ENCODE measurements at places on chromosomes 11 and 22.

- no peak for DNase-seq
These were observed 509.9 kb downstream of the NTM start for GRCh38 chr11:131880316-131880715.

- no peak for DNase-seq
These were observed 1.9 kb downstream of the BTG4 start for GRCh38 chr11:111510311-111510710.

DNA sequence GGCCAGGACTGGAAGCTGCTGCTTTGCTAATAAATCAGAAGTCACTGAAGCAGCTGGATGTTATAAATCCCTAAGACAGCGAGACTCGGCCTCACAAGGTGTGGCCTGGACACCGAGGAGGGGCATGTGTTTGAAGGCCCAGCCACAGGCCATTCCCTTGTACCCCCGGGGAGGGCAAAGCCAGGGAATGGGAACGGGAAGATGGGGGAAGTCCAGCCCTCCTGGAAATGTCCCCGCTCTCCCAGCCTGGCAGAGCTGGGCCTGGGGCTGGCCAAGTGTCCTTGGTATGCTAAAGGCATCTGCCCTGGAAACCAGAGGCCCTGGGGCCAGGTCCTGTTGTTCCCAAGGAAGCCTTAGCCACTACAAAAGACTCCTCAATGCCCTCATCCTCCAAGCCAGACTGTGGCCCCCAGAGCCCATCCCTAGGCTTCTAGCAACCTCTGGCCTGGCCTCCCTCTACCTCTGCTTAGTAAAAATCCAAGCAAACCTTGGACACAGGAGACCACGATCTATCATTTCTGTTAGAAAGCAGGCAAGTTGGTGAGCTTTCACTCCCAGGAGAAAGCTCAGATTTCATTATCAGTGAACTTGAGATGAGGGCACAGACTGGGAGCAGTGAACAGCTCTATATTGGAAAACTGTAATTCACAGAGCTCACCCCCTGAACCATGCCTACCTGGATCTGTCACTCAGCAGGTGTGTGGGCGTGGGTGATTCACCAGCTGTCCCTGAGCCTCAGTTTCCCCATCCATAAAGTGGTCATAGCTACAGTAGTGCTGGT, 11.0 kb downstream of the CHST1 start:
- no peak for DNase-seq

- DNase-seq = no peak
These were observed 200.4 kb downstream of the MN1 start for GRCh38 chr22:27601195-27601594.

GRCh38 chr22:24137595-24137994, 43.7 kb upstream of the SUSD2 start:
- DNase-seq = peak; percentile 62

DNA sequence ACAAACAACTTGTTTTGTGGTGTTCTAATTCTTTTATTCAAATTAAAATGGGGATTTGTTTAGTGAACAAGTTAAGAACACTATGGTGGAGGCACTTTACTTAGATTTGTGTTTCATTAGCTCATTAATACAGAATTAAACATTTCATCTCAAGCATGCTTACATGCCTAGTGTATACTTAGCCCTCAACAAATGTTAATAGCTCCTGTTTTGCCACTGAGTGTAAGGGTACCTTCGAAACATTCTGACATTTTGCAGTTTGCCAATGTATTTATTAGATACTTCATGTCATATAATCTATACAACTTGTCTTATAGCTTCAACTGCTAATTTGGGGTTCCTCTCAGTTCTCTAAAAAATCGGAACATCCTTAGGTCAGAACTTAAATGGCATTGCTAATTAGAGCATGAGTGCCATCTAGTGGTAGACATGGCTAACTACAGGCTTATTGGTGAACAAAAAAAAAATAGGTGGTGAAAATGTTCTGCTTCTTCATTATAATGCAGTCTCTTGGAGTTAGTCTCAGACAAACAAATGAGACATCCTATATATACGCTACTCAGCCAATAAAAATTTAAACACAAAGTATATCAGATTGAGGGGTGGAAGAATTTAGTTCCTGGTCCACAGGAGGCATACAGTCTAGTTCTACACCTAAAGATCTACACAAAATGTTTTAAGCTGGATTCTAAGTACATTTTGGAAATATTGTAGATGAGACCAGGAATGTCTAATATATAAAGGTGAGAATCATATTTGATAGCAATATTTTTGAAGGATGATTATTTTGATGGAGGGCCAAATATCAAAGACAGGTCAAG, 4.9 kb upstream of the CNTN5 start:
- peak; percentile 27 for DNase-seq

- no peak for DNase-seq
These were observed 5.4 kb downstream of the TMEM123 start for GRCh38 chr11:102447193-102447592.

DNA sequence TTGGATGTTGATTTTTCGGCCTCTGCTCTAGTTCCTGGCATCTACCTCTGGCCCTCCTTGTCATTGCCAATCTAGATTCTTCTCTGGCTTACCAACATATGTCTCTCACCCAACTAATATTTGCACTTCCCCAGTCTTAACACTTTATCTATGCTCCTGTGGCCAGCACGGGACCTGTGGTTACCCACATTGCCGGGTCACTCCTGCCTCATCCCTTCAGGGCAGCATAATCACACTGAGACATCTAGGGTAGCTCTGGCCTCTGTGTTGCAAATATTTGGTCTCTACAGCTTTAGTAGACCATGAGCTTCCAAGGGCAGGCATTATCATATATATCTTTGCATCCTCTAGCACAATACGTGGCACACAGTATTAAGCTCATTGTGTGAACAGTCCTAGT, 182.0 kb upstream of the ARHGAP20 start:
- peak; percentile 8 for DNase-seq

DNA sequence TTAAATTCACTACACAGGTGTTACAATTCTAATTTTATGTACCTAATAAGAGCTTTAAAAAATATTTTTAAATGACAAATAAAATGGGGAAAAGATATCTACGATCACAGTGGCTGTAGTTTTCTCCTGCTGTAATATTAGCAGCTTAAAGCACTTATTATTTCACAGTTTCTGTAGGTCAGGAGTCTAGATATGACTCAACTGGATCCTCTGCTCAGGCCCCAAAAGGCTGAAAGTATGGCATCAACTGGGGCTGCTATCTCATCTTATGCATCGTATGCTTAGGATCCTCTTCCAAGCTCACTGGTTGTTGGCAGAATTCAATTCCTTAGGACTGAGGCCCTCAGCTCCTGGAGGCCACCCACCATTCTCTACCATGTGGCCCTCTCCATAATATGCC, 12.8 kb downstream of the FBXO3 start:
- no peak for DNase-seq

- DNase-seq = no peak
These were observed 2.6 kb upstream of the MS4A2 start for GRCh38 chr11:60085909-60086308.

DNA sequence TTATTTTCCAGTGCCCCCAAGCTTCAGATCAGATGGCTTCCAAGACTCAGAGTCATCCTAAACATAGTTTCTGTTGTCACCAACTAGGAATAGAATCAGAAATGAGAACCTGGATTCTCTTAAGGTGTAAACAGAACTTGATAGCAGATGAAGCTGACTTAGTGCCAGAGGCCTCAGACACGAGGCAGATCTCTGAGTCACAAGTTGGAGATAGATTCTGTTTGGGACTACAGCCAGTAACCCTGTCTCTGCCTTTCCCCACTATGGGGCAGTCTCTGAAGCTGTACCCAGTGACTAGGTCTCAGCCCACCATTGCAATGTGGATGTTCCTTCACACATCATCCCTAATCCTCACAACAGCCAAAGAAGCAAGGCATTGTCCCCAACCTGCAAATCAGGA, 25.4 kb downstream of the NEU3 start:
- DNase-seq = peak; percentile 64

DNA sequence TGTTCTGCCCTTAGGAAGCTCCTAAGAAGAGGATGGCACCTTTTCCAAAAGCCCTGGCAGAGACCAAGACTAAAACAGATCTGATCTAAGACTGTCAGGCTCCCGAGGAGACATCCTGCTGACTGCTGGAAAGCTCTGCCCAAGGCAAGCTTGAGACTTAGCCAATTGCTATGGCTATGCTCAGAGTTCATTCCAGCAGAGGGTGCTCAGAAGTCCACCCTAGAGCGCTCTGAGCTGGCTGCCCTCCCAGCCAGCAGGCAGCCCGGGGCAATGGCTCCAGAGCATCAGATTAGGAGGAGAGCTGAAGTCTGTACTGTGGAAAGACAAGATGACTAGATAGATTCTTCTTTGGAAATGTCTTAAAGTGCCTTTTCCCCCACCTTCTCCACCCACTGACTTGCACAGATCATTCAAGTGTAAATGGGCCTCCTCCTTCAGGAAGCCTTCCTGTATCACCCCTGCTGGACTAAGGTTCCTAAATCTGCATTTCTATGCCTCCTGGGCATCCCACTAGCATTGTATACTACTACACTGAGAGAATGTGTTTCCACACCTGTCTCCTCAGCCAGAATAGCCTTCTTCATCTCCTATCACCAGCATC, 23.4 kb downstream of the LRRC55 start:
- DNase-seq = peak; percentile 78

DNA sequence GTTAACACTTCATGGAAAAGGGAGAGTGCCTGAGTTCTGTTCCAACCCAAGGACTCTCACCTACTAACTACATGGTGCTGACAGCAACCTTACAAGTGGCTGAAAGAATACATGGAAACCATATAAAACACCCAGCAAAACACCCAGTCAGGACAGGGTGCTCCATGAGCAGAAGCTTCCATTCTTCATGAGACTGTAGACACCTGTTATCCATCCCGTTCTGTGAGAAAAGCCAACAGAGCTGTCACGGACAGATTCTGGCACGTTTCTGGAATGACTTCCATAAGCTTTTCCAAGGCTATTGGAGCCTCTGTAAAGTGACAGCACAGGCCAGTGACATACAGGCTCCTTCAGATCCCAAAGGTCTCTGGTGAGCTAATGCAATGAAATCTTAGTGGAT, 23.2 kb downstream of the PRR14L start:
- no peak for DNase-seq

- DNase-seq = no peak
These were observed 18.0 kb downstream of the MN1 start for GRCh38 chr22:27783436-27784119.

GRCh38 chr11:78194490-78194889, 5.8 kb downstream of the USP35 start:
- DNase-seq = no peak

GRCh38 chr22:40377931-40378330, 7.5 kb downstream of the SGSM3 start:
- DNase-seq = no peak

DNA sequence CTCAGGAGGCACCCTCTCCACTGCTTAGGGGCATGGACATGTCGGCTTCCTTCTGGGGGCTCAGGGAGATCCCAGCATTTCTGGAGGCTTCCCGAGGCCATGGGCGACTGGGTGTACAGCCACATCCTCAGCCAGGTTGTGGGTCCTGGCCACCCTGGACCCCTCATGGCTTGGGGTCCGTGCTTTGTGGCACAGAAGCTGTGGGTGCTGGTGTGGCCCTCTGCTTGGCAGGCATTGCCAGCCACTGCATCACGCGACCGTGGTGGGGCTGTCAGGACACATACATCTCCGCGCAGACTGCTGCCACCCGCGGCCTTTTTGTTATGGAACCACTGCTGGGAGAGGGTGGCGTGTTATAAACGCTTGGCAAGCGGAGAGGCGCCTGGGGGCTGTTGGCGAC, 1174.9 kb downstream of the BRD1 start:
- DNase-seq = no peak

DNA sequence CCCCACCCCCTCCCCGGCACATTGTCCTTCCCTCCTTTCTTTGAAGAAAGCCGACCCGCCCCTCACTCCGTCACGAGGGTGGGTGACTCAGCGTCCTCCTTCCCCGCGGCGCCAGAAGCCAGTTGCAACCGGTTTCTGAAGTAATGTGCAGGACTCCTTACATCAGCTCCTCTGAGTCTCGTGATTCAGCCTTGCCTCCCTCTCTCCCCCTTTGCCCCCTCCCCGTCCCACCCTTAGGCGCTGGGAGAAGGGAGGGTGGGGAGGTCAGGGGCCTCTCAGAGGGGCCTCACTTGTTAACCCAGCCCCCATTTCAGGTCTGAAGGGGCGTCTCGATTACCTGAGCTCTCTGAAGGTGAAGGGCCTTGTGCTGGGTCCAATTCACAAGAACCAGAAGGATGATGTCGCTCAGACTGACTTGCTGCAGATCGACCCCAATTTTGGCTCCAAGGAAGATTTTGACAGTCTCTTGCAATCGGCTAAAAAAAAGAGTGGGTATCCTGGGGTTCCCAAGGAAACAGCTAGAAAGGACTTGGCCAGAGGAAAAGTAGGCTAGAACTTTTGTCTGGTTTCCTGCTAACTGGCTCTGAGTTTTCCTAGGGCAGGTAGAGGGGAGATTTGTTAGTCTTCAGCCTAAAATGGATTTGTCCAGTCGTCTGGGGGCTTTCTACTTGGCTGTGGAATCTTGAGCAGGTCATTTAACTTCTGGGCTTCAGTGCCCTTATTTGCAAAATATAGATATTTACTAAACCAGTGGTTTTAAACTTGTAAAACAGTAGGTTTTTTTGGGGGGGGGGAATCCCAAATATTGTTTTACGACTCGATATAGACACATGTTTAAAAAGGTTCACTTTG, 1.1 kb downstream of the SLC3A2 start:
- DNase-seq = peak; percentile 98

Measured in EL (cell line).